ENCODE measurements at places on chromosomes 13 and 19. TPM values are rescaled to one million over a fixed set of nuclear protein-coding genes. Genes with fewer than 3 reads are reported as not detected.

Gene TUBB4A
- 225 TPM for total RNA-seq

Gene BEST2
- total RNA-seq: not detected

Gene GPR12
- 2.5 TPM for total RNA-seq

Gene ZNF665
- 1.1 TPM for total RNA-seq

Gene KLK3
- total RNA-seq: not detected

Gene ZNF765
- total RNA-seq: 21.4 TPM

Gene TJP3
- total RNA-seq: 3.1 TPM

Gene GSK3A
- 83.2 TPM for total RNA-seq

Gene MBD3L5
- total RNA-seq: not detected

Gene CEACAM6
- 0.20 TPM for total RNA-seq

Gene ZNF738
- total RNA-seq: 80.3 TPM

Gene DCAF15
- total RNA-seq: 84.4 TPM

Gene KLK14
- 1.5 TPM for total RNA-seq

Gene RASIP1
- 6.2 TPM for total RNA-seq

Gene CGB1
- not detected for total RNA-seq

Gene ALOX5AP
- total RNA-seq: 0.81 TPM

All from glutamatergic neuron (in vitro differentiated cells).